NCI-H2029 (cell line): ENCODE measurements at places on chromosomes 12 and 14.

GRCh38 chr12:50212071-50212467 lies 44.9 kb upstream of the CERS5 start:
- no peak for DNase-seq

DNA sequence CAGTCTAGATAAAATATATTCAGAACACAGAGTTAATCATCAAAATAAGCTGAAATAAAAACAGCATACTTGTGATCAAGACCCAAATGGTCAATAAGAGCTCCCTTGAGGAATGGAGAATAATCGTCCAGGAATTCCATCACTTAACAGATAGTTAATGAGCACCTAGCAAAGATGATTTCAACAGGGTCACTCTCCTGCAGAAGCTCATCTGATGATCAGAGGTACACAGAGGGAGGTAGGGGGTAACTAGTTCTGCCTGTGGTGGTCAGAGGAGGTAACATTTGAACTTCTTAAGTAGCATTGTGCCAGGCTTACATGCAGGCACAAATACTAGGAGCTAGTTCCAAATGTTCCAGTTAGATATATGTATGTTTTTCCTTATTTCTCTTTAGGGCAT lies 9.5 kb downstream of the MED13L start:
- no peak for DNase-seq

DNA sequence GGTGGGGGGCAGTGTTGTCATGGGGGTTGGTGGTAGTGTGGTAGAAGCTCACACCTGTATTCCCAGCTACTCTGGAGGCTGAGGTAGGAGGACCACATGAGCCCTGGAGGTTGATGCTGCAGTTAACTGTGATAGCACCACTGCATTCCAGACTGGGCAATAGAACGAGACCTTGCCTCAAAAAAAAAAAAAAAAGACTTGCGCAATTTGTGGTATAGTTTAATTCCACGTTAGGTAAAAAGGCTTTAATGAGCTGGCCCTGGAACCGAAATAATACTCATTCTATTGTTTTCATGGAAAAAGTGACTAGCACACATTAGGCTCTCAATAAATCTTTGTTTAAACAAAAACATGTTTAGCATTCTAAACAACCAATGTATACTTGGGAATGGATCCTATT lies 25.4 kb upstream of the NAP1L1 start:
- DNase-seq, result no peak

DNA sequence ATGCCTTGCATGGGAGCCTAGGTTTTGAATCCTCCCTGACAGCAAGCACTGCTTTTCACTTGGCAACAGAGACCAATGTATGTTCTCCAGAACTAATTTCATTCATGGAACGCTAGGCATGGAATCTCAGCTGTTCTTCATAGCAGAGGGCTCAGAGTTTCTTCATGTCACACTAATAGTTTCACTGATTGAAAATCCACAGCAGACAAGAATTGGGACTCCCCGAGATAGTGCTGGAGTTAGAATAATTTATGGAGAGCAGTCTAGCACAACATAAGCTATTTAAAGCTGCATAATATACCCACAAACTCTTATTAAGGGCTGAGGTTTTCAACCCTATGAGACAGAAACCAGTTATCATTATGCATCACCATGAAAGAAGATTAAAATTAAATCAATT lies 342.5 kb downstream of the TMEM132D start:
- no peak for DNase-seq

- no peak for DNase-seq
Measured at GRCh38 chr12:23576372-23576771, 373.1 kb downstream of the SOX5 start.

- DNase-seq, result no peak
Measured at GRCh38 chr12:92471551-92471950, 231.2 kb upstream of the PLEKHG7 start.

DNA sequence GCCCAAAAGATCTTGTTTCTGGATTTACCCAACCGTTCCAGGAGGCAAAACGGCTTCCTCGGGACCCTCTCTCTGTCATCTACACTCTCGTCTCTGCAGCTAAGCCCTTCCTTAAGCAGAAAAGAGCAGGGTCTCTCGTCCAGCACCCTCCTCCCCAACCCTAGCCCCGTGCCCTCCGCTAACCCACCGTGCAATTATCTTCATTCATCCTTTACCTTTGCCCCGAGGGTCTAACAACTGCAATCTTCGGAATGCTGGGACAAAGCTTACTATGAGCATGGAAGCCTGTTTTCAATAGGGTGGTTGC lies 276 bp upstream of the BMAL2 start:
- no peak for DNase-seq

GRCh38 chr14:81329640-81330381 lies 70.3 kb downstream of the STON2 start:
- no peak for DNase-seq

- no peak for DNase-seq
Measured at GRCh38 chr12:120247183-120247582, 18.3 kb downstream of the PXN start.

- DNase-seq, result no peak
Measured at GRCh38 chr14:93462479-93462878, 31.7 kb downstream of the UNC79 start.

- no peak for DNase-seq
Measured at GRCh38 chr14:44009642-44010041, 497.4 kb downstream of the FSCB start.

GRCh38 chr12:130775953-130776856 lies 60.1 kb upstream of the RIMBP2 start:
- DNase-seq, result no peak

DNA sequence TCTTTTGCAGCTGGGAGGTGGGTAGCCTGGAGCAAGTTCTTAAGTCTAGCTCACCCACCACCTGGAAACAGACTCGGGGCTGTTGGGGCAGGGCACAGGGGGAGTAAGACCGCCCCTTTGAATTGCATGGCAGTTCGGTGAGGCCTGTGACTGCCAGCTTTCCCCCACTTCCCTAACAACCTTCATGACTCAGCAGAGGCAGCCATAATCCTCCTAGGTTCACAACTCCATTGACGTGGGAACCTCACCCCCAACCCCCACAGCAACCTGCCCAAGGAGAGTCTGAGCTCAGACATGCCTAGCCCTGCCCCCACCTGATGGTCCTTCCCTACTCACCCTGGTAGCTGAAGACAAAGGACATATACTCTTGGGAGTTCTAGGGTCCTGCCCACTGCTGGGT lies 87.4 kb downstream of the NELL2 start:
- DNase-seq, result no peak

GRCh38 chr14:35242599-35243311 lies 49.4 kb upstream of the PSMA6 start:
- no peak for DNase-seq

GRCh38 chr14:85675957-85676356 lies 146.0 kb downstream of the FLRT2 start:
- no peak for DNase-seq

GRCh38 chr12:32918890-32919801 lies 22.6 kb upstream of the PKP2 start:
- peak; percentile 14 for DNase-seq

- DNase-seq, result no peak
Measured at GRCh38 chr14:92649934-92650545, 98.4 kb downstream of the LGMN start.

DNA sequence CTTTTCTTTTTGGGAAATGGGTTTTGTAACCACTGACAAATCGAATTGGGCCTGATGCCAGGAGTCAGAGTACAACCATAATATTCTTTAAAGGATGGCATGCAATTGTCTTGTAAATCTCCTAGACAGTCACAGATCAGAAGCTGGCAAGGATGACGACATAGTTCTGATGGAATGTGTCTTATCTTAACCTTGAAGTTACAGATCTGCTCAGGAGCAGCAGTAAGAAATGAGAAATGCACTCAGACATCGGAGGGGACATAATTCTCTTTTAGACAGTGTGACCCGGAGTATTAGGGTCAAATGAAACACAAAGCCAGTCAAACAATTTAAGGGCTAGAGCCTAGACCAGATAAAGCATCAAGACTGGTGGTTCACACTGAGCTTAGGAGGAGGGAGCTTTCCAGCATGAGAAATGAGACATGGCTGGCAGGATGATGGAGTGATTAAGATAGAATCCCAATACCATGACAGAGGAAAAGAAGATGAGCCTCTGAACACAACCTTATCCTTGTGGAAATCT lies 17.5 kb downstream of the CBX5 start:
- DNase-seq, result no peak

GRCh38 chr12:27866373-27867101 lies 86.5 kb upstream of the MANSC4 start:
- DNase-seq, result no peak

- no peak for DNase-seq
Measured at GRCh38 chr14:54975856-54976255, 51.0 kb downstream of the WDHD1 start.

DNA sequence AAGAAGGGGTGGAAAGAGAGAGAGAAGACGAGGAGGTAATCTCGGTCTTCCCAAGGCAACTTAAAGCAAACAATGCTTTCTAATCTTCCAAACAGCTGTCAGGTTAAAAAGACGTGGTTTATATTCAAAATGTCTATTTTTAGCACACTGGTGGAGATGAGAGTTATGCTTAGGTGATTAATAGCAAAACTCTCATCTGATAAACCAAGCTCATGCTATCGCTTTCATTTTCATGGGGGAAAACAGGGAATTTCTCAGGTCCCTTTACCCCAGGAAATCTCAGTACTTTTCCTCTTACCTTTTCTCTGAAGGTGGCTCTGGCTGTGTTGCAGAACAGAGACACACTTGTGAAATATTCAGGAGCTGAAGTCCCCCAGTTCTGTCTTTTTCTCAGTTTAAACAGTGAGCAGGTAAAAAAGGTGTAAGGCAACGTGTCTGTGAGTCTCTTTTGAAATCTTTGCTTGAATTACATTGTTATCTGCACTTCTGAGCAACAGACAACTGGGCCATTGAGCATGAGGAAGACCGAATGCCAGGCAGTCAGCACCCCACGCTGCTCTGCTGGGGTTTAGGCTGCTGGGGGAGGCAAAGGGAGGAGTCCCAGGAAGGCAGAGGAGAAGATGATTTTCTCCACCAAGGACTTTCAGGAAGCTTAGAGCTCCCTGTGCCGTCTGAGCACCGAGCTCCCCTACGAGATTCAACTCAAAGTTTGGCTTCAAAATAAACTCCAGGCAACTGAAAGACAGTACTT lies 759.3 kb downstream of the BCL11B start:
- DNase-seq, result no peak

DNA sequence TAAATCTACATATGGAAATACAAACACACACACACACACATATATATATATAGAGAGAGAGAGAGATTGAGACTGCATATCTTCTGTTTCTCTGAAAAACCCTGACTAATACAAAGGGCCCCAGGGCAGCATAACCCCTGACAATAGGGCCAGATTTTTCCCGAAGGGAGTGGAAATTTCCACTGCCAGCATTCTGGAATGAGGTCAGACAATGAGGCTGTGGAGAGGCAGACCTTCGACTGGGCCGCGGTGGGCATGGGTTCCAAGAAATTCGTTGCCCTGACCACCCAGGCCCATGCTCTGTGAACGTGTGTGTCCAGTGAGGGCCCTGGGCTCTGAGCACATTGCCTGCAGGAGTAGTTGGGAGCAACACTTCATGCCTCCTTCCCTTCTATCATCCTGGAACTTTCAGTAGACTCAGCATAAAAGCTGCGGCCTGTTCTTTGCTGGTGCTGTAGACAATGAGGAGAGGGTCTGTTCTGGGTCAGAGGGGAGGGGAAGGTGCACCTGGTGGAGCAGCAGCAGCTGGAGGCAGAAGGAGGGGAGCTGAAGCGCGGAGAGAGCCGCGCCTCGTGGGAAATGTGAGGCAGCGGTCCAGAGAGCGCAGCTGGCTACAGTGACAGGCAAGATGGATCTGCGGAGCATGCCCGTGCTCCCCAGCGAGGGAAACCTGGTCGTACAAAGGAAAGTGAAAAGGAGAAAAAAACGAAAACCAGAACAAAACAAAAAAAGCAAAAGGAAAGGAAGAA lies 25.6 kb upstream of the CCDC60 start:
- DNase-seq, result no peak

GRCh38 chr12:14949631-14950030 lies 11.3 kb upstream of the ERP27 start:
- no peak for DNase-seq

- DNase-seq, result no peak
Measured at GRCh38 chr12:87311206-87311605, 718.0 kb downstream of the C12orf50 start.

GRCh38 chr12:32854716-32855115 lies 41.9 kb downstream of the PKP2 start:
- no peak for DNase-seq

GRCh38 chr14:104277416-104278213 lies 139.2 kb downstream of the KIF26A start:
- DNase-seq, result no peak

GRCh38 chr12:51401900-51402299 lies 10.7 kb upstream of the GALNT6 start:
- DNase-seq, result no peak

DNA sequence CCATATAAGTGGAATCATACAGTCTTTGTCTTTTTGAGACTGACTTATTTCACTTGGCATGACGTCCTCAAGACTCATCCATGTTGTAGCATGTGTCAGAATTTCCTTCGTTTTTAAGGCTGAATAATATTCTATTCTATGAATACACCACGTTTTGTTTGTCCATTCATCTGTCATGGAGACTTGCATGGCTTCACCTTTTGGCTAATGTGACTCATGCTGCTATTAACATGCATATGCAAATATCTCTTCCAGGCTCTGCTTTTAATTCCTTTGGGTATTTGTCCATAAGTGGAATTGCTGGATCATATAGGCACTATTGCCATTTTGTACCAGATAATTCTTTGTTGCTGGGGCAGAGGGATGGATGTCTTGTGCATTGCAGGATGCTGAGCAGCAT lies 19.6 kb upstream of the WSCD2 start:
- DNase-seq, result no peak

DNA sequence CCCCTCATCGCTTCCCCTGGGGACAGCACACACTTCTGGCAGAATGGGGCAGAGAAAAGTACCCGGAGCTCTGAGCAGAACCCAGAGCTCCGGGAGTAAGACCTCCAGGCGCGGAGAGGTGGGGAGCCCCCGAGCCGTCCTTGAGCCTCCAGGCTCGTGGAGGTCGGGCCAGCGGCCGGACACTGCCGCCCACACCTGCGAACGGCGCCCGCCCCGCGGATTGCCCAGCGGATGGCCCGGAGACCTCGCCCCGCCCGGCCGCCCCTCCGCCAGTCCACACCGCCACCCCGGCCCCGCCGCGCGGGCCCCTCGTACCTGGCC lies 344 bp downstream of the SPTLC2 start:
- no peak for DNase-seq

- DNase-seq, result no peak
Measured at GRCh38 chr12:70190262-70191010, 52.8 kb upstream of the CNOT2 start.

GRCh38 chr12:1928439-1929121 lies 10.1 kb upstream of the CACNA2D4 start:
- no peak for DNase-seq

GRCh38 chr12:53199700-53200099 lies 7.4 kb downstream of the ITGB7 start:
- no peak for DNase-seq

GRCh38 chr14:72545411-72546311 lies 348.2 kb downstream of the DPF3 start:
- DNase-seq, result no peak

GRCh38 chr14:68947802-68948201 lies 31.3 kb downstream of the ACTN1 start:
- no peak for DNase-seq

GRCh38 chr12:62668782-62669181 lies 202.2 kb downstream of the MON2 start:
- DNase-seq, result no peak
